ENCODE measurements at places on chromosomes 1 and 21. TPM values are rescaled to one million over a fixed set of nuclear protein-coding genes. Genes with fewer than 3 reads are reported as not detected.
A peak's percentile ranks its signal among the peaks of the same experiment; 100 is the strongest.

Gene LCE1F
- total RNA-seq, result not detected

Gene CSF1
- total RNA-seq, result 0.07 TPM

Gene SSX2IP
- total RNA-seq, result 21.4 TPM

Gene ATP5IF1
- 248 TPM for total RNA-seq

Gene TSPAN1
- not detected for total RNA-seq

Gene DNAJC6
- 0.37 TPM for total RNA-seq

Gene FMO3
- total RNA-seq, result not detected

Gene RBP7
- not detected for total RNA-seq

DNA sequence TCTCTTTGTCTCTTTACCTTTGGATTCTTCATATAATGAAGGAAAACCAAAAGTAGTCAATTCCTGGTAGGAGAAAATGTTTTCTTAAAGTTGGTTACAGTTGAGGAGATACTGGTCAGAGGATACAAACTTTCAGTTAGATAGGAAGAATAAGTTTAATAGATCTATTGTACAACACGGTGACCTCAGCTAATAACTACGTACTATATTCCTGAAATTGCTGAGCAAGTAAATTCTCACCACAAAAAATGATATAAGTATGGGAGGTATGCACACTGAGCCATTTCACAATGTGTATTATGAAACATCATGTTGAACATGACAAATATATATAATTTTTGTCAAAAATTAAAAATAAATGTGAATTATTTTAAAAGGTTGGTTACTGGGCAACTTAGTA lies 20.4 kb downstream of the SSX2IP start:
- no peaks in the 10 kb centered on the region for H3K27me3 ChIP-seq
- DNase-seq, result no peak
- peaks cover 10% of the 10 kb centered on the region for H3K36me3 ChIP-seq
- H3K27ac ChIP-seq, result no peak overlapping the region
- H3K4me3 ChIP-seq, result no peak overlapping the region

- H3K4me3 ChIP-seq, result no peak overlapping the region
- H3K27ac ChIP-seq, result no peak overlapping the region
- H3K27me3 ChIP-seq, result no peaks in the 10 kb centered on the region
- DNase-seq, result no peak
- peaks cover 8% of the 10 kb centered on the region for H3K4me1 ChIP-seq
- peaks cover 41% of the 10 kb centered on the region for H3K36me3 ChIP-seq
These were observed 6.2 kb downstream of the PPT1 start for GRCh38 chr1:40090652-40091355.

DNA sequence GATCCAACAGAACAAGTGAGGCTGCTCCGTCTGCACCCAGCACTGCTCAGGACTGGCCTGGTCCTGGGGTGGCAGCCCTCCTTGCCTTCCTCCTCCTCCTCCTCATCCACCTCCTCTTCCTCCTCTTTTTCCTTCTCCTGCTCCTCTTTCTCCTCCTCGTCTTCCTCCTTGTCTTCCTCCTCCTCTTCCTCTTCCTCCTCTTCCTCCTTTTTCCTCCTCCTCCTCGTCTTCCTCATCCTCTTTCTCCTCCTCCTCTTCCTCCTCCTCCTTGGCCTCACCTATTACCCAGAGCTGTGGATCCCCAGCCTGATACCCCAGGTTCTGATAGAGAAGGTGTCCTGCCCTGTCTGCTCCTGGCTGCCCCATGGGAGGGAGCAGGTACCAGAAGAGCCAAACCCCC lies 16.6 kb upstream of the MFN2 start:
- H3K27ac ChIP-seq, result no peak overlapping the region
- peaks cover 3% of the 10 kb centered on the region for H3K4me1 ChIP-seq

GRCh38 chr1:118300808-118301207 lies 115.8 kb upstream of the SPAG17 start:
- no peaks in the 10 kb centered on the region for H3K4me1 ChIP-seq
- H3K36me3 ChIP-seq, result no peaks in the 10 kb centered on the region
- H3K27ac ChIP-seq, result no peak overlapping the region
- H3K4me3 ChIP-seq, result no peak overlapping the region

DNA sequence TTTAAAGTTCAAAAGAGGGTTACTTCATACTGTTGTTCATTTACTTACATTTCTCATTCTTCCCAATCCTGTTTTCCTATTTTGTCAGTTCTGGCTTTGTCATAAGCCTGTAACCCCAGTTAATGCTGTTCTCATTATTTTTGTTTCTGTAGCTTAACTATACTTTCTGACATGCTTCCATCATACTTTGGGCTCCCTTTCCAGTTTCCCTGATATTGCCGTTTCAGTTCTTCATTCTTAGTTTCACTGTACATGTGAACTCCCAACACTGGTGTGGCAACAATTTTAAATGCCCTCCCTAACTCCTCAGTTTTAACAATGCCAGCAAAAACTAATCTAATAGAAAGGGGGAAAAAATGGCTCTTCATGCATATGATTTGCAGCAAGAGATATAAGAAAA lies 456.7 kb downstream of the LMO4 start:
- H3K27ac ChIP-seq, result no peak overlapping the region
- no peaks in the 10 kb centered on the region for H3K27me3 ChIP-seq
- DNase-seq, result no peak
- no peaks in the 10 kb centered on the region for H3K4me1 ChIP-seq

DNA sequence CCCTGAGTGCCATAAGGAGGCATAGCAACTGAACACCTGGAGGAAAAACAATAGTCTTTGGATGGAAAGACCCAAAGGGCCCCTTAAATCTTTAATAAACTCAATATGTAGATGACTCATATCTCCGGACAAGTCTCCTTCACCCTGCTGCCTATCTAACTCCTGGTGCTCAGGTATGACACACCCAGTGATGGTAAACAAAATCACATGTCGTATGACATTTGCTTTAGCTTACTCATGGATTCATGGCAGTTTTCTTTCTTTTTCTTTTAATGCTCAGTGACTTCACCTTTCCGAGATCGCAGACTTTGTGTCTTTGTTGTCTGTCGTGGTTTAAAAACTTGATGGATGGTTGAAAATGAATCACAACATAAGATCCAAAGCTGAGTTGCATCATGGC lies 208.5 kb upstream of the PROX1 start:
- no peak overlapping the region for H3K27ac ChIP-seq
- no peaks in the 10 kb centered on the region for H3K27me3 ChIP-seq
- H3K36me3 ChIP-seq, result no peaks in the 10 kb centered on the region

DNA sequence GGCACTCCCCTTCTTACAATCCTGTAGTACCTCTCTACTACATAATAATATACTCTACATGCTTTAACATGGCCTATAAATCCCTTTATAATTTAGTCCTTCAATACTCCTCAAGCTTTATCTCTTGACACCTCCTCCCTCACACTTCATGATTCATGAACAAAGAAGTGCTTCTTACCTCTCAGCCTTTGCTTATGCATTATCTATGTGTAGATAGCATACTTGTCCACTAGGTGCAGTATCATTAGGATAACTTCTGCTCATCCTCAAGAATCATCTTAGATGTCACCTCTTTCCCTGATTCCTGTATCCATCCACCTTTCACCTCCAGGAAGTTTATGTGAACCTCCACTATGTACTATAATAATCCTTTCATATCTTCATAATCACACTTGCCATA lies 74.4 kb downstream of the COL24A1 start:
- H3K36me3 ChIP-seq, result no peaks in the 10 kb centered on the region
- H3K4me3 ChIP-seq, result no peak overlapping the region
- H3K4me1 ChIP-seq, result no peaks in the 10 kb centered on the region
- no peak overlapping the region for H3K27ac ChIP-seq
- DNase-seq, result no peak

DNA sequence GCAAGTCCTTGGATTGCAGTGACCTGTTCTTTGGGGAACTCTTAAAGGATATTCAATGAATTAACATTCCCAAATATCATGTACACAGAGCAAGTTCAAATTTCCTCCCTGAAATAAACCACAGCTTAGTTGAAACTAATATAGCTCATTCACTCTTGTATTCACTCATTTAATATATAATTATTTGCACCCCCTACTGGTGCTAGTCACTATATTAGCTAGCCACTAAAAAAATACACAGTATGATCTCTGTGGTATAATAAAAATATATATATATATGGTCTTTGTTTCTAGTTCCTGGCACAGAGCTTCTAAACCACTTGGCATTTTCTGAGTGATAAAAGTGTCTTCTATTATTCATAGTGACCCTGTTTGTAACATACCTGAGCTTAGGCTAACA lies 177.3 kb upstream of the LYPLAL1 start:
- no peaks in the 10 kb centered on the region for H3K27me3 ChIP-seq
- DNase-seq, result peak; percentile 44
- no peak overlapping the region for H3K27ac ChIP-seq
- H3K36me3 ChIP-seq, result no peaks in the 10 kb centered on the region

DNA sequence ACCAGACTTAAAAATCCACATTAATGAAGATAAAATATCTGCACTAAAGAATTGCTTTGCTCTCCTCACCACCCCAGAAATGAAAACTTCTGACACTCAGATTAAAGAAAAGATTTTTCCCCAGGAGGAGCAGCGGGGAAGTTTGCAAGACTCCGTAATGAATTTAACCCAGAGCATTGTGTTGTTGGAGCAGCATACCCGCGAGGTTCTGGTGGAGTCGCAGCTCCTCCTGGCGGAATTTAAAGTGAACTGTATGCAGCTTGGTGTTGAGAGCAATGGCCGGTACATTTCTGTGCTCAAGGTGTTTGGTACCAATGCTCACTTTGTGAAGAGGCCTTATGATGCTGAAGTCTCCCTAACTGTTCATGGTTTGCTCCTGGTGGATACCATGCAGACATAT lies 46.4 kb downstream of the VPS13D start:
- peaks cover 9% of the 10 kb centered on the region for H3K36me3 ChIP-seq
- H3K27me3 ChIP-seq, result no peaks in the 10 kb centered on the region
- H3K4me3 ChIP-seq, result no peak overlapping the region
- DNase-seq, result no peak
- no peaks in the 10 kb centered on the region for H3K4me1 ChIP-seq
- no peak overlapping the region for H3K27ac ChIP-seq

- peaks cover 12% of the 10 kb centered on the region for H3K36me3 ChIP-seq
- no peak overlapping the region for H3K4me3 ChIP-seq
- peaks cover 51% of the 10 kb centered on the region for H3K4me1 ChIP-seq
- DNase-seq, result no peak
- H3K27ac ChIP-seq, result peak overlapping the region; percentile 47
These were observed 63.7 kb upstream of the ANGPTL1 start for GRCh38 chr1:178934546-178934945.

GRCh38 chr1:68506386-68506785 lies 9.5 kb upstream of the DEPDC1 start:
- no peak overlapping the region for H3K4me3 ChIP-seq
- no peaks in the 10 kb centered on the region for H3K36me3 ChIP-seq
- H3K27me3 ChIP-seq, result no peaks in the 10 kb centered on the region
- no peaks in the 10 kb centered on the region for H3K4me1 ChIP-seq
- DNase-seq, result no peak

DNA sequence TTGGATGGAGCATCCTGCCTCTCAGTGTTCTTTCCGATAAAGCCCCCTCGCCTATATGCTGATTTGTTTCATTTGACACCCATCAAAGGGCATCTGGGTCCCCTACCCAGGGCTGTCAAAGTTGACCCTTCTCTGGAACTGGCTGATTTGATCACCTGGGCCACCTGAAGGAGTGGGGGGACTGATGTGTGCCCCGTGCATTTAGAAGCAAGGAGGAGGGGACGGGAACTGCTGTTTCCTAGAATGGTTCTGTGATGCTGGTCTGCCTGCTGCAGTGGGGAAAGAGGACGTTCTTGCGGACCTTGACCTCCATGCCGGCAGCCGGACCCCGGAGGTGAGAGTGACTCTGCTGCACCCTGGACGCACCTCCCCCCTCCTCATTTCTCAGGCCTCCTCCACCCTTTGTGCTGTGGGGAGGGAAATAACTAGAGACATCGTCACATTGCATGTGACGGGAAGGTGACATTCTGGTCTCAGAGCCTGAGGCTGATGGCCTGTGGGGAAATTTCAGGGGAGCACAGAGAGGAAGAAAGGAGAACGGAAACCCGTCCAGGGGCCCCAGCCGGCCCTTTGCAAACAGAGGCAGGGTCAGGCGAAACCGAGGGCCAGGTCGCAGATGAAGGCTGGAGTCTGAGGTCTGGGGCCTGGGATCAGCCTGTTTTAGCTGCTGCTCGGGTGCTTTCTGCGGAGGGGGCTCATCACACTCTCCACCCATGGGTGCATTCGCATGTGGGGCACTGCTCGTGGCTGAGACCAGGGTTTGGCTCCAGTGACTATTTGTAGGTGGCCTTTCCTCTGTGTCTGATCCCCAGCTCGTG lies 25.7 kb downstream of the CRYAA start:
- H3K4me3 ChIP-seq, result no peak overlapping the region
- no peak overlapping the region for H3K27ac ChIP-seq
- no peaks in the 10 kb centered on the region for H3K36me3 ChIP-seq
- no peak for DNase-seq
- no peaks in the 10 kb centered on the region for H3K27me3 ChIP-seq

DNA sequence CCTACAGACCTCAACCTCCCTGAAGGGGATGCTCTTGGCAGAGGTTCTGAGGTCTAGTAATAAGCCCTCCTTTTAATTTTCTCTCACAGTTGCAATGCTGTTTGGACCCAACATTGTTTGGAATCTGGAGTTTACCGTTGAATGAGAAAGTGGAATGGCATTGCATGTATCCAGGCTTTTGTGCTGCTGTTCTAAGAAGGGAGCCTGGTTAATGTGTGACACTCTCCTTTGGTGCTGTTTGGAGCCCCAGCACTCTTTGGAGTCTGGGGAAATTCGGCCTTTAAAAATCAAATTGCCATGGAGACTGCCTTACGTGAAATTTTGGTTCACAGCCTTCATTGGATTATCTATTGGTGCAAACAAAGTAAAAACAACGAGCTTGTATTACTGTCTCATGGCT lies 23.7 kb upstream of the TMEM61 start:
- H3K27ac ChIP-seq, result no peak overlapping the region
- no peaks in the 10 kb centered on the region for H3K36me3 ChIP-seq
- no peak for DNase-seq
- no peaks in the 10 kb centered on the region for H3K27me3 ChIP-seq
- peaks cover 3% of the 10 kb centered on the region for H3K4me1 ChIP-seq

DNA sequence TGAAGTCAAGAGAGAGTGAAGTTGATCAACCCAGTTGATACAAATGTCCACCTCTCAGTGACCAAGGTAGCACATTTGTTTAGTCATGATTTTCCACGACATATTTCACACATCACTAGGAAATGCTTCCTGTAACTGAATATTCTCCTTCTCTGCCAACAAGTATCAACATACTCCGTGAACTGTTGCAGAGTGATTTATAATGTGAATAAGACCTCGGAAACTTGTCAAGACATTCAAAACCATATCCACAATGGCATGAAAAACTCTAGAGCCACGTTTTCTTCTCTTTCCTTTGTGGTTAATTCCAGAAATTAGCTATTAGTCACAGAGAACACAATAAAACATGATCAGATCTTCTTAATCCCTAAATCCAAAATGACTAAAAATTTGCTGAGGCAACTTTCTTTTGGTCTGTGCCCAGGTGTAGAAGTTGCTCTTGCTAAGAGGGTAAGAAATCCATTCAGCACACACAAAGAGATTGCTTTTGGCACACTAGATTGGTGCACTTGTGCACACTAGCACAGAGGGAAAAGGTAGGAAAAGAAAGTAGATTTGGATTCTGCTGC lies 244.3 kb upstream of the NRIP1 start:
- no peaks in the 10 kb centered on the region for H3K4me1 ChIP-seq
- H3K36me3 ChIP-seq, result no peaks in the 10 kb centered on the region
- H3K27me3 ChIP-seq, result no peaks in the 10 kb centered on the region

Data from Karpas-422 (cell line).